Right kidney (tissue), 9 donors: ENCODE measurements at places on chromosomes 12 and 14.

- DNase-seq: no peak
Measured at GRCh38 chr14:61608245-61609165, 86.8 kb upstream of the HIF1A start.

GRCh38 chr14:26741711-26742212, 143.9 kb upstream of the NOVA1 start:
- no peak for DNase-seq

DNA sequence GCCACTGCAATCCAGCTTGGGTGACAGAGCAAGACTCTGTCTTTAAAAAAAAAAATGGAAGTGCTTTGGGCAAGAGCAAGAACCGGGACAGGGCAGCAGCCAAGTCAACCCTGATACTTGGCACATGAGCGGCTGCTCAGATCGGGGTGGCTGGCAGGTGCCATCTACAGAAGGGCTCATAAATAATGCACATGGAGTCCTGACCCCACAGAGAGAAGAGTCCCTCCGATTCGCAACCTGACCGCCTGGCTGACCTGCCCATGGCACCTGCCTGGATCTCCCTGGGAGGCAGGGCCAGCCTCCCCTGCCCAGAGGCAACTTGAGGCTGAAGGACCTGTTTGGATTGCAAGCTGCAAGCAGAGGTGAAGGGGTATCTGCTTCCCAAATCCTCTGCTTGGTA, 9.6 kb upstream of the TMEM120B start:
- DNase-seq: no peak

DNA sequence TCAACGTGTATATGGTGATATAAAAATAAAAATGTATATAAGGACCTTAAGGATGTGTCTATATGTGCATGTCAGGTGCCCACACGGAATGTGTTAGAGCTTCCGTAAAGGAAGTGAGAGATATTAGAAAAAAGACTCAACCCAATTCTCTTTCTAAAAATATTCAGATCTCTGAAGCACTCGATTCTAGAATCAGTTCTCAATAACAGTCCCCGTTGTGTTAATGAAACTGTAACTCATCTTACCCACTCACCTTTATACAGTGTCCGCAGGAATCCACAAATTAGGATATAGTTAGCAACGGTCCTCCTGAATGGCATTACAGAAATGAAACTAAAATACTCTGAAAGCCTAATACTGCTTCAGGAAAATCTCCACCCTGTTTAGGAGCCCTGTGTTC, 29.3 kb downstream of the GRIN2B start:
- no peak for DNase-seq

- DNase-seq: no peak
Measured at GRCh38 chr14:72941286-72941985, 15.2 kb downstream of the DCAF4 start.

GRCh38 chr14:75150150-75150549, 23.3 kb upstream of the NEK9 start:
- no peak for DNase-seq

DNA sequence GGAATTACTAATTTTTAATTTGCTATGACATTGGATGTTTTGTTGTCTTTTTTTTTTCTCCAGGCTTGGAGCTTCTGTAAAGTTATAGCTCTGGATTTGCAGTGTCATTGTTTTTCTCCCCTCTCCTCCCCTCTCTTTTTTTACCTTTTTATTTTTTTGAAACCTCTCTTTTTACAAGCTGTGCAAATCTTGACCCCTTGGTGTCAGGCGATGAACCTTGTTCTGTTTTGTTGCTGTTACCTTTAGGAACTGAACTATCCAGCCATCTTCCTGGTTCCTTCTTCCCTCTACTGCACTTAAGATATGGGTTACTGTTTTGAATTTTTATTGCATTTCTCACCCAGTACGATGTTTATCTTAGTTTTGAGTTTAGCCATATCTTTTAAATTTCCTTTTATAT, 13.7 kb downstream of the KTN1 start:
- DNase-seq: no peak

DNA sequence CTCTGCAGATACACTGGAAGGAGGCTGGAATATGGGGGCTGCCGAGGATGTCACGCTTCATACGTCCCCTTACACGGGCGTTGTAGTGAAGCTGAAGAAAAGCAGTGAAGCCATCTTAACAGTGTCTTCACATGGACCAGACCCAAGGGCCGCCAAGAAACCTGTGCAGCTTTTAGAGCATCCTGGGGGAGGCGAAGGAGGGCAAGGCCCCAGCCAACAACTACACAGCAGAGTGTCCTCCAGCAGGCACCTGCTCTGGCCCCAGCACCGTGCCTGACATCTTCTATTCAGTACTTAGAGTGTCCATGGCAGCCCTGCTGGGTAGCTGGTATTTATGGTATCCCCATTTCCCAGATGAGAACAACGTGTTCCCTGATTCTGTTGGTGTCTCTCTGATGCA, 48.9 kb upstream of the RIN3 start:
- DNase-seq: no peak

- no peak for DNase-seq
Measured at GRCh38 chr12:2170376-2170775, 117.6 kb downstream of the CACNA1C start.

- no peak for DNase-seq
Measured at GRCh38 chr14:37945959-37946358, 261.7 kb upstream of the SSTR1 start.

GRCh38 chr12:128852885-128853599, at the start of gene GLT1D1:
TSS of gene GLT1D1 (plus strand) at chr12:128853478. CDS start at chr12:128853582, 104 bp downstream.
- DNase-seq: peak; percentile 18

GRCh38 chr12:82600379-82600778, 86.3 kb upstream of the TMTC2 start:
- DNase-seq: no peak

DNA sequence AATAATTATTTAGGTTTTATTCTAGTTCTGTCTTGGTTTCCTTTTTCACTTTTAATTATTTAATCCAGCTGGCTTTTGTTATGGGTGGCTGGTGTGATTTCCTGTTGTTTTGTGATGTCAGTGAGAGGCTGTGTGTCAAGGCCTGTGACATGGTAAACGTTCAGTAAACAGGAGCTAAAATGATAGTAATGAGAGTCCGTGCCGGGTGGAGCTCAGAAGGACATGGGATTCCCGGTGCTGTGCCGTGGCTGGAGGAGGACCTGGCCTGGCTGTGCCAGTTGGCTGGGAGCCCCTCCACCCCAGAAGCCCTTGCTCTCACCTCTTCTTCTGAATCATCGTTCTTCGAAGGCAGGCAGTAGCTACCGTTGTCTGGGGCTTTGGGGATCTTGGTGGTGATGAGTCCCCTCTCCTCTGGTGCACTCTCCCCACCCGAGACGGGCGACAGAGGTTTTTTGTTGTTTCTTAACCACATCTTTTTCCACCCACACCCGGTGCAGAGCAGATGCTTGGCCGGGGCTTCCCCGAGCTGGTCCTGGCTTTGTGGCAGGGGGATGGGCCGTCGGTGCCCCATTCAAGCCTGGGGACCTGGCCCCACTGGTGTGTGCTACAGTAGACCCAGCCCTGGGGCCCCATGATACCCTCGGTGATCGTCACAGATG, 29.1 kb downstream of the SH2B3 start:
- DNase-seq: peak; percentile 37

- no peak for DNase-seq
Measured at GRCh38 chr12:69167648-69168165, 71.7 kb upstream of the CPSF6 start.

DNA sequence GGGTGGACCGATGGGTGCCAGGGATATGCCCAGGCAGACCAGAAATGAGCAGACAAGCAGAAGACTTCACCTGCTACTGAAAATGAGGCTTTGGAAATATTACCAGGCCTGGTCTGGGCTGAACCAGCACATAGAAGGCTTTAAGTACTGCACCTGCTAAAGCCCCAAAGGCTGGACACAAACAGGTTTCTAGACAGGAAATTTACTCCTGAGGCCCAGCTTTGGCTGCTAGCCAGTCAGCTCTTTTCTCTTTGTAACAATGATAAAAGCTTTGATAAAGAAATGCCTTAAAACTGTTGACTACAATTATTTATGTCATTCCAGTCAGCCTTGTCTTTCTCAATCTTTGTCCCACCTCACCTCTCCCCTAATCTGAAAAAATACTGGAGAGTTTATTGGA, 228.9 kb upstream of the EGLN3 start:
- DNase-seq: no peak

DNA sequence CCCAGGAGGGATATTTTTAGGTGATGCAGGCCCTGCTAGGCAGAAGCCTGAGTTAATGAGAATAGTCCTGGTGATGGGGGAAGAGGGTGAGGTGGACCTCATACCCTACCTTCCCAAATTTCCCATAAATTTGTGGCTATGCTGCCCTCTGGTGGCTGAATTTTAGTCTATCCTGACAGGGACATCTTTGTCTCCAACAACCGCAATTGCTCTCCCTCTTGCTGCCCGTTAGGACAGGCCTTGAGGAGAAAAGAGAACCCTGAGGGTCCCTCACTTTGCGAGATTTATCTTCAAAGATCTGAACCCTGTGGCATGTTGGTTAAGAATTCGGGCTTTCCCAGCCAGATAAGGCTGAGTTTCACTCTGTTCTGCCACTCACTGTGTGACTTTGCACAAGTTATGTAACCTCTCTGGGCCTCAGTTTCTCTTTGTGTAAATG, 9.8 kb upstream of the ZNF385A start:
- DNase-seq: no peak
